ENCODE measurements at places on chromosomes 5 and 9. TPM values are rescaled to one million over a fixed set of nuclear protein-coding genes. Genes with fewer than 3 reads are reported as not detected.

DNA sequence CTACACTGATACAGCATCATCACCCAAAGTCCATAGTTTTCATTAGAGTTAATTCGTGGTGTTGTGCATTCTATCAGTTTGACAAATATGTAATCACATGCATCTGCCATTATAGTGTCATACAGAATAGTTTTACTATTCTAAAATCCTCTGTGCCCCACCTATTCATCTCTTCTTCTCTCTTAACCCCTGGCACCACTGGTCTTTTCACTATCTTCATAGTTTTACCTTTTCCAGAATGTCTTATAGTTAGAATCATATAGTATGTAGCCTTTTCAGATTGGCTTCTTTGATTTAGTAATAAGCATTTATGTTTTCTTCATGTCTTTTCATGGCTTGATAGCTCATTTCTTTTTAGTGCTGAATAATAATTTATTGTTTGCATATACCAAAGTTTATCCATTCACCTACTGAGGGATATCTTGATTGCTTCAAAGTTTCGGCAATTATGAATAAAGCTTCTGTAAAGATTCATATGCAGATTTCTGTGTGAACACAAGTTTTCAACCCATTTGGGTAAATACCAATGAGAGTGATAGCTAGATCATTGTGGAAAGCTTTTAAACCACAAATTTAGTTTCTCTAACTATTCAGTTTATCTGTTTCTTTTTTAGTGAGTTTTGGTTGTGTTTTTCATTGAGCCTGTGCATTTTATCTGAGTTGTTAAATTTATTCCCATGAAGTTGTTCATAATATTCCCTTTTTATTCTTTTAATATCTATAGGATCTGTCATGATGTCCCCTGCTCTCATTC is 84.9 kb downstream of the RALGPS1 start:
- no peak for DNase-seq

DNA sequence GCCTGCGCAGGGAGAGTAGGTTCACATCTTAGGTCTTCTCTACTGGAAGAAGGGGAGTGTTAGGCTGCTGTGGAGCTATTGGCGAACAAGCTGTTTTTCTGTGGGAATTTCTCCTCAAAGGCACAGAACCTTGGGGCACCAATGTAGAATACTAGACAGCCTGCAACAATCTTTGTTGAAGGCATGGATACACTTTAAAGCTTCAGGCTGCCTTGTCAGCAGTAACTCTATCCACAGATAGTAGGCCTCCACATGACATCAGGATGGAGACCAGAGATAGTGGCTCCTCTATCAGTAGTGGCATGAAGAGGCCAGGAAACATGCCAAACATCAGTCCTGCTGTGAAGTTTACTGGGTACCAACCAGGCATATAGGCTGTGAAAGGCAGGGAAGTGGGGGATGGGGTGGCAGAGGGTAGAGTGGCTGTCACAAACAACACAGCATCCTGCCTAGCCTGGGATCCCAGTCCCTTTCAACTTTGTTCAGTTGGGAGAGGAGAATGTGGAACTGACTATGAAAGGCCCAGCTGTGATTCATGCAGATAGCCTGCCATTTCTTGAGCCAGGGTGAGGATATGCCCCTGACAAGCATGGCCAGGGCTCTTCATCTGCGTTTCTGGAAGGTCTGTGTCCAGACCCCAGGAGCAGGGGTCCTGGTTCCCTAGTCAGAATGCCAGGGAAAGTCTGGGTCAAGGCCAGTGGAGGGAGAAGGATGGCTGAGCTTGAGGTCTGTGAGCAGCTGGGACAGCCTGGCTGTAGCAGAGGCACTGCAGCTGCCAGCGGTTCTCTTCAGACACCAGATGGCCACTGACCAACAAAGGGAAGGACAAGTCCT is 1.0 kb upstream of the HK3 start:
- no peak for DNase-seq

- DNase-seq: no peak
Measured at GRCh38 chr9:38368731-38369130, 23.8 kb upstream of the ALDH1B1 start.

DNA sequence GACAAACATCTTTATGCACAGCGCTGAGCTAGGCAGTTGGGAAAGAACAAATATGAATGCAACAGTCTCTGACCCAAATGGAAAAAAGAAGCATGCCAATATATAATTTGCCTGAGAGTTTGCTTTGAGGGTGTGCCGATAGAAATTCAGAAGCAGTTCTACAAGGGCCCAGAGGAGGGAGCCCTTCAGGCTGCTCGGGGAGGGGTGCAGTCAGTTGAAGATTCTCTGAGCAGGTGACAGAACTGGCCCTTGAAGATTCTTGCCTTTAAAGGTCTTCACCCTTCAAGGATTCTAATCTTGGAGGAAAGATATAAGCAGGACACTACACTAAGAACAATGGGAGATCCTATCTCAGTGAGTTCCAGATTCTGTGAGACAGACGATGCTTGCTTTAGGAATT is 3.7 kb upstream of the PAPPA start:
- DNase-seq: no peak

- DNase-seq: no peak
Measured at GRCh38 chr5:132473668-132474067, 16.9 kb downstream of the IRF1 start.

Gene DIPK1B
- 16.4 TPM for total RNA-seq

DNA sequence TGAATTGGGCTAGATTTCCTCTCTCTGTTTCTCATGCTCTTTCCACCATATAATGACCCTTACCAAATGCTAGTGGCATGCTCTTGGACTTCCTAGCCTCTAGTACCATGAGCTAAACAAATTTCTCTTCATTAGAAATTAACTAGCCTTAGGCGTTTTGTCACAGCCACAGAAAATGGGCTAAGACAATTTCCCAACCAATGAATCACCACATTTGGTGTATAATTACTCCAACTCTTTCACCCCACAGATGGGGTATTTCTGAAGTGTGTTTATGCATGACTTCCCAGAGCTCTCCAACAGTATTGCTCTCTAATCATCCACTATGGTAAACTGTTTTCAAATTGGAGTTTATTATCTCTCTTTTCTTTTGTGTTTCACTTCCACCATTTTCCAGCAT is 1041.1 kb upstream of the COX7C start:
- no peak for DNase-seq

Gene GGTA1
- total RNA-seq: 27.9 TPM

DNA sequence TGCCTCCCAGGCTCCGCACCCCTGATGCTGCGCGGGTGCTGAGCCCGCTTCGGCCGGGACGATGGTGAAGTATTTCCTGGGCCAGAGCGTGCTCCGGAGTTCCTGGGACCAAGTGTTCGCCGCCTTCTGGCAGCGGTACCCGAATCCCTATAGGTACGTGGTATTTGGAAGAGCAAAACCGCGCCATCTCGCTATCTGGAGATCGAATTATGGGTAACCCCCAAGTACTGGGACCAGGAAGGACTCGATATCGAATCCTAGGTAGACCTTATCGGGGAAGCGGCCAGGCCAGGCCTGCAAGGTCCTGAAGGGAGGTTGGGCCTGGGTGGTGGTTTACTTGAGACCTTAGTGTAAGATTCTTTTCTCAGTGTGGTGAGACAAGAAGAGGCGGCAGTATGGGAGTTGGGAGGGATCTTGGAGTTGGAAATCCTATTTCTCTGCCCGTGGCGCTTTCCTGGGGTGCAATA is 359 bp downstream of the PRELID1 start:
- DNase-seq: peak; percentile 62
